ENCODE measurements at places on chromosomes 7 and 10.

DNA sequence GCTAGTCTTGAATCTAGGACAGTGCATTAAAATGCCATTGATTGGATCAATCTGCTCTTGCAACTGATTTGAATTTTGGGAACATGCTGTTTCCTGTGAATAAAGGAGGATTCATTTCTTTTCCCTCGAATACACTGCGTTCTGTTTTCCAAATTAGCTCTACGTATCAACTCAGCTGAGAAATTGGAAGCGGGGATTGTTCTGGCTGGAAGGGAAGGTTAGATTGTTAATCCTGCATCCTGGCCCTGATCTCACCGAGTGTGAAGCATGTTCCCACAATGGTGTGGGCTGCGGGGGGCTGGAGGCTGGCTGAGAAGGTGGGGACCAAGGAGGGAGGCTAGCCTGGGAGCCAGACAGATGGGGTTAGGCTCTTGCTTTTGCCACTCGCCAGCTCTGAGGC is 17.6 kb downstream of the HTRA1 start:
- no peak for DNase-seq

DNA sequence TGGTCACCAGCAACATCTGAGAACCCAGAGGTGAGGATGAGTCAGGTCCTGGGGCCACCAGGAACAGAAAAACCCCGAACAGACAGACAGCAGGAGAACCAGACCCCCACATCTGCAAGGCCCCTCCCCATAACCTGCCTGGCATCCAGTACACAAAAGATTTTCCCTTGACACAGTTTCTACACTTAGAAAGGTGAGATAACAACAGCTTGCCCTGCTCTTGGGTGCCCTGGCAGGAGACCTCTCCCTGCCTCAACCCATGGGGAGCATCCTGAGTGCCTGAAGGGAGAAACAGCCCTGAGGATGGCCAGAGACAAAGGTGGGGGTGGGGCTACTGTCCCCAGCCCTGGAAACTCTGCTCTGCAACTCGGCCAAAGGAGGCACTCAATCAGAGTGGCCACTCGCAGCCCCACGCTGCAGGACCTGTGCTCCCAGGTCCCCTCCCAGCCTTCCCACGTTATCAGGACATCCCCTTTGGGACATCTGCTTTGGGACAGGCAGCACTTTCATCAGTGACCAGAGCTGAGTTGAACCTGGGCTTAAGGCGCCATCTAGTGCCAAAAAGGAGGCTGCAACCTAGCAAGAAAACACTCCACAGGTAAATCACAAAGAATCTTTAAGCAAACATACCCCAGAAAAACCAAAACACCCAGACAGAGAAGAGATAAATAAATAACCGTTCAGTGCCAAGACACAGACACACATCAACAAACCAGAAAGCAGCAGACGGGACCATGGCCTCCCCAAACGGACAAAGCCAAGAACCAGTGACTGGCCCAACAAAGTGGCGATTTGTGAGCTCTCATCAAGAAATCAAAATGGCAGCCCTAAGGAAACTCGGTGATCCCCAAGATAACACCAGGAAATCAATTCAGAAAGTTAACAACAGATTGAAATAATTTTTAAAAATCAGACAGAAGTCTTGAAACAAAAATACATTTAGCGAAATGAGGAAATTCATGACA is 233.7 kb downstream of the PTPRN2 start:
- DNase-seq, result peak; percentile 10

DNA sequence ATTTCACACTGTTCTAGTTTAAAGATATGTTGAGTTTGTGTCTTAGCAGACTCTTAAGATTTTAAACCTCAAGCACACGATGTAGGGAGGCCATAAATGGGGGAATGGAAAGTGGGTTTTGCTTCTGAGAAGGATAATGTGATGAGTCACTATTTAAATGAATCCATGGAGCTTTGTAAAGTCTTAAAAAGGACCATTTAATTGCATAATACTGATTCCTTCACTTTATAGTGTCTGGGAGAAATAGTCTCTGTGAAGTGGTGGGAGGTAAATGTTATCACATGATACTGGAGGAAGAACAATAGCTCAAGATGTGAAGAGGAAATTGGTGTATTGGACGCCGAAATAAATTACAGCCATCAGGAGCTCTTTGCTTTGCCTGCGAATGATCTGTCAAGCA is 84.0 kb upstream of the MYO3A start:
- DNase-seq, result peak; percentile 3

GRCh38 chr7:27165996-27166530 is 726 bp upstream of the HOXA9 start:
- no peak for DNase-seq

- no peak for DNase-seq
These were observed 153.1 kb downstream of the ZNF365 start for GRCh38 chr10:62527019-62527827.

DNA sequence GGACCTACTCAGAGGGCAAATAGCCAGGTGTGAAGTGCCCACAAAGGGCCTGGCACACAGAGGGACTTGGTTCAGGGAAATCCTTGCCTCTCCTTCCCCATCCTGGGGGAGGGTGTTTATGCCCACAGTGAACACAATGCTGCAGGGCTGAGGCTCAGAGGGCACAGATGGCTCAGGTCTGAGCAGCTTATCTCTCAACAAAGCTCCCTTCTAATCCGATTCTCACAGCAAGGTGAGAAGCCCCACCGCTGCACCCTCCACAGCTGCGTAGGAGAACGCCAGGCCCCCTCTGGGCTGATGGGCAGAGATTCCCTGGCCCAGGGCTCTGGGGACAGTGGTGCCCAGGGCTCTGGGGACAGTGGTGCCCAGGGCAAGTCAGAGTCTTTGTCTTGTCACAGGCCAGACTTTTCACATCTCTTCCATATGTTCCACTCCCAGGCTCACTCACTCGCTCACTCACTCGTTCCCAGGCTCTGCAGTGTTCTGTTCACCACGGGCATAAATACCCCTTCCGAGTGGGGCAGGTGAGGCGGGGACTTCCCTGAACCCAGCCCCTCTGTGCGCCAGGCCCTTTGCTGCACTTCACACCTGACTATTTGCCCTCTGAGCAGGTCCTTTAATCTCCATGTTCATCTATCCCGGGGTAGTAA is 8.7 kb upstream of the CDHR1 start:
- DNase-seq, result no peak

GRCh38 chr7:3588341-3588740 is 287.3 kb downstream of the SDK1 start:
- DNase-seq, result no peak

GRCh38 chr10:49478819-49479218 is 60.1 kb downstream of the ERCC6 start:
- DNase-seq, result no peak

GRCh38 chr7:91653286-91653685 is 227.2 kb downstream of the MTERF1 start:
- DNase-seq, result peak; percentile 23

DNA sequence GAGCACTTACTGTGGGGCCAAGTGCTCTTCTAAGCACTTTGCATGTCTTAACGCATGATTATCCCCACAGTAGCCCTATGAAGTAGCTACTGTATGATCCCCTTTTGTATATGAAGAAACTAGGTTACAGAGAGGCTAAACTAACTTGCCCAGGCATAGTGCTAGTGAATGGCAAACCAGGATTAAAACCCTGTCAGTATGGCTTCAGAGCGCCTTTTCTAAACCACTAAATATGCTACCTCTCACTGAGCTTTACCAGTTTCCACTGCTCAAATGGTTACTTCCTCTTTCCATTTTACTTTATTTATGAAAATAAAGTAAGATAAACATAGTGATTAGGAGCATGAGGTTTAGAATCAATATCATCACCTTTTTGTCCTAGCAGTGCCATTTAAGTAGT is 73.6 kb downstream of the PODXL start:
- no peak for DNase-seq

GRCh38 chr10:122097935-122098334 is 109.0 kb downstream of the TACC2 start:
- no peak for DNase-seq

Measured in cardiac fibroblast (primary cell).